IPS DF 6.9 (cell line): ENCODE measurements at places on chromosomes 1 and 21.

DNA sequence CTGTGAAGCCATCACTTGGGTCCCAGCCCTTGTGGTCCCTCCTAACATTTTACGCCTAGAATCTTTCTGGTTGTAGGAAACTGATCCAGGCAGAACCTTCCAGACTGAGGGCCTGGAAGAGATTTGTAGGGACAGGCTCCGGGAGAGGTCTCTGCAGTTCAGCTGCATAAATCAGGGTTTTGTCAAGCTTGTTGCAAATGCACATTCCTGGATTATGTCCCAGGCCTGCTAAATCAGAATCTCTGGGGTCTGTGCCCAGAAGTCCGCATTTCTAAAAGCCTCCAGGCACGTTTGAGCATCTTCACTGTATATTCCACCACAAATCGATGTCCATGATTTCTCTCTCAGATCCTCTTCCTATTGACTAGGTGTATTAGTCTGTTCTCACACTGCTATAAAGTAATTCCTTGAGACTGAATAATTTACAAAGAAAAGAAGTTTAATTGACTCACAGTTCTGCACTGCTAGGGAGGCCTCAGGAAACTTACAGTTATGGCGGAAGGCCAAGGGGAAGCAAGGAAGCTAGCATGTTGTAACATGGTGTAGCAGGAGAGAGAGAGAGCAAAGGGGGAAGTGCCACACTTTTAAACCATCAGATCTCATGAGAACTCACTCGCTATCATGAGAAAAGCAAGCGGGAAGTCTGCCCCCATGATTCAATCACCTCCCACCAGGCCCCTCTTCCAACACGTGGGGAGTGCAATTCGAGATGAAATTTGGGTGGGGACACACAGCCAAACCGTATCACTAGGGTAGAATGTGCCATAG is 1.2 kb upstream of the FHAD1 start:
- no peak for DNase-seq

- no peak for DNase-seq
These were observed 5.0 kb downstream of the ADAMTS1 start for GRCh38 chr21:26840201-26840600.

GRCh38 chr1:219926363-219926998 is 1.9 kb downstream of the SLC30A10 start:
- DNase-seq = no peak

- no peak for DNase-seq
These were observed 455.8 kb upstream of the PRMT6 start for GRCh38 chr1:106600626-106601025.

GRCh38 chr1:24683713-24684162 is 40.6 kb downstream of the SRRM1 start:
- no peak for DNase-seq

GRCh38 chr1:117180147-117180967 is 30.4 kb downstream of the VTCN1 start:
- DNase-seq = no peak

DNA sequence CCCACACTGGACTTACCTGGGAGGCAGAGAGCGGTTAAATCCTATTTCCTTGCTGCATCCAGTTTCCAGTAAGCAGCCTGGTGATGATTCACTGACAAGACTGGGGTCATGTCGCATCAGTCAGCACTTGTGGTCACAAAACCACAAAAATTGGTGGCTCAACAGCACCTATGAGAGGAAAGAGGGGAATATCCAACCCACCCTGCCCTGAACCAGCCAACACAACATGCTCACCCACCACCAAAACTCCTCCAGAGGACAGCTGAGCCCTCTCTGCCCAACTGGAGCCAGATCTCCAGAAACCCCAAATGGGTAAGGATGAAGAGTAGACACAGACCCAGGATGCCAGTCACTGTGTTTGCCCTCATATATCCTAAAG is 64.0 kb downstream of the CD46 start:
- DNase-seq = no peak

DNA sequence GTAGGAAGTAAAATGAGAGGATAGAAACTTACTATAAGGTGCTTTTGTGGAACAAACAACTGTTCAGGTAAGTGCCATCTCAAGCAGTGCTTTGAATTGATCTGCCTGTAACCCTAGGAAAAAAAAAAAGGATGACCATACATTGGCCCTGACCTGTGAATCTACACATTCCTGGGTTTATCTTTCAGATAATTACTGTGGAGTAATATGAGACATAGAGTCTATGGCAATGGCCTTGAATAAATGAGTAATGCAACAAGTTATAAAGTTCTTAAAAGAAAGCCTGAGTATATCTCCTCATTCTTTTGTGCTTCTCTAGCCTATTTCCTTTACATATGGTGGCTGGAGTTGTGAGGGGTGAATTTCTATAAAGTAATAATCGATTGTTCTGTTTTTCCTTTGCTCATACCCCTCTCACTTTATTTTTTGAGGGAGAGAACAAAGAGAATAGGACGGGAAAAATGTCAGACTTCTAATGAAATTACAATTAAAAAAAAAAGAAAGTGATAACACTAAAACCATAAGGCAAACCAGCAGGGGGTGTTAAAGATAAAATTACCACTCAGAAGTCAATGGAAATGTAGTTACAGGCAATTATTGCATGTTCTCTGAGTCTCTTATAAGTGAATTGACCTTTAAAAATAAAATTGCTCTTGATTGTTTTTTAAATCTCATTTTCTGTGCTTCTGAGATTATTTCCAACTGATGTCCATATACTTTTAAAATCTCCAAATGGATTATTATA is 12.4 kb upstream of the ATP1A1 start:
- no peak for DNase-seq

- no peak for DNase-seq
These were observed 124.2 kb upstream of the IFFO2 start for GRCh38 chr1:19080721-19081120.

DNA sequence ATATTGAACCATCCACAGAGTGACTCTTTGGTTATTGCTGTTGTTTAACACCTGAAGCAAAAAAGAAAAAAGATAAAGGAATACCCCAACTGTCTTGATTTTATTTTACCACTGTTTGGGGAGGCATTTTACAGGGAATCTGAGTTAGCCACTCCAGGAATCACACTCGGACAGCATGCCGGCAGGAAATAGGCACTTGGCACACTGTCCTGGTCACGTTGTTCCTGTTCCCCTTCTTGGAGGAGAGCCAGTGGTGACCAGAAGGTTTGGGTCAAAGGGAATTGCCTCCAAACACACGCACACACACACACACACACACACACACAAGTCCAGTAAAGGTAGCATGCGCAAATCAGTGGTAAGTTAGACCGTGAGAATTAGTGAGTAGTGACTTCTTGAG is 13.8 kb downstream of the RGS4 start:
- DNase-seq = no peak

GRCh38 chr1:14817223-14818170 is 219.0 kb downstream of the KAZN start:
- DNase-seq = no peak

DNA sequence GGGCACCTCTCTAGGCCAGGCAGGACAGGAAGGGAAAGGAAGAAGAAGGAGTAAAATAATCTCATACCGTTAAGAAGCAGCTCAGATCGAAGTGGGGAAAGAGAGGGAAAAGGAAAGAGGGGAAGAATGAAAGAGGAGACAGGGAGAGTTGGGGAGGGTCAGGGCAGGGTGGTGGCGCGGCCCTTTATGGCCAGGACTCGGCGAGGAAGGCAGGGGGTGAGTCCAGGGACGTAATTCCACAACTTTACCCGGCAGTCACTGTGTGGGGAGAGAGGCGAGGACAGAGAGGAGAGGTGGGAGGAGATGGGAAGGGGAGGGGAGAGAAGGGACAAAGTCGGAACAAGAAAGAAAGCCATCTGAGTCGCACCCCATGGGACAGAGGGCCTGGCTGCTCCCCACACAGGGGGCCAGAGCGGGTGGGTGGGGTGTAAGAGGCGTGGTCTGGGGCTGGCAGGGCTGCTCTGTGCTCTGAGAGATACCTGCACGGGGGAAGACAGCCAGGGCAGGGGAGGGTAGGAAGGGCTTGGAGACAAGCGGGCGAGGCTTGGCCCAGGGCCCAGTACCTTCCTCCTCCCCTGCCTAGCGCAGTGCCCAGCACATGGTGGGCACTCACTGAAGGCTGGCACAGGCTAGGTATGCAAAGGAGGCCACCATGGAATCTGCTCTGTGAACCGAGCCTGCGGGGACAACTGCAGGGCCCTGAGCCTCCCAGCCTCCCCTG is 49.4 kb downstream of the KIF21B start:
- DNase-seq = no peak

DNA sequence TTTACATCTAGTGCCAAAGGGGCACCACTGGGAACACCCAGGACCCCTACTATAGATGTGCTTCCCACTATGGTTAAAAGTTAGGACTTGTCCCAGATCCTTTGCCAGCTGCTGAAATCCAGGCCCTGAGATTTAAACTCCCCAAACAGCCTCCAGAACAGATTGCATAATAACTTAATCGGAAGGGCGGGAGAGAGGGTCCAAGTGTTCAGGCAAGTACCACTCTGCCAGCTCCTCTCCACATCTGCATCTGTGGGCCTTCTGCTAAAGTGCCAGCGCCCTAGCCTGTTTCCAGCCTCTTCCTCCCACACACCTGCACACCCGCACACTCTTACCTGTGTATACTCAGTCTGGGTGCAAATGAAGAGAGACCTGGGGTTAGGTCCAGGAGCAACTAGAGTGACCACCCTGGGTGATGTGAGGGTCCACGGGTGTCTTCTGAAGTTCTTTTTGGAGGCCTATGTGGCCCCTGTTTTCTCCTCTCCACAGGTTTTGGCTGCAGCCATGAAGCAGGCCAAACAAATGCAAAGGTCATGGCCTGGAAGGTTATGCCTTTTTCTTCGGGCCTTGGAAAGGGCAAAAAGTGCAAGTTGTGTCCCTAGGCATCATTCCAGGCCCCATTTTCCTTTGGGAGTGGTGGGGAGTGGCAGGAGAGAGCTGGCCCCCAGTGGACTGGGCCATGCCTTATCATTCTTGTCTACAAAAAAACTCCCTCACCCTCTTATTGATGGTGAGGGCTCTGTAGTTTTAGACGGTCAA is 29.3 kb downstream of the KIRREL1 start:
- no peak for DNase-seq

- DNase-seq = no peak
These were observed 15.5 kb downstream of the ST3GAL3 start for GRCh38 chr1:43722810-43723209.

- DNase-seq = no peak
These were observed 8.8 kb upstream of the TSPEAR start for GRCh38 chr21:44720170-44720569.

DNA sequence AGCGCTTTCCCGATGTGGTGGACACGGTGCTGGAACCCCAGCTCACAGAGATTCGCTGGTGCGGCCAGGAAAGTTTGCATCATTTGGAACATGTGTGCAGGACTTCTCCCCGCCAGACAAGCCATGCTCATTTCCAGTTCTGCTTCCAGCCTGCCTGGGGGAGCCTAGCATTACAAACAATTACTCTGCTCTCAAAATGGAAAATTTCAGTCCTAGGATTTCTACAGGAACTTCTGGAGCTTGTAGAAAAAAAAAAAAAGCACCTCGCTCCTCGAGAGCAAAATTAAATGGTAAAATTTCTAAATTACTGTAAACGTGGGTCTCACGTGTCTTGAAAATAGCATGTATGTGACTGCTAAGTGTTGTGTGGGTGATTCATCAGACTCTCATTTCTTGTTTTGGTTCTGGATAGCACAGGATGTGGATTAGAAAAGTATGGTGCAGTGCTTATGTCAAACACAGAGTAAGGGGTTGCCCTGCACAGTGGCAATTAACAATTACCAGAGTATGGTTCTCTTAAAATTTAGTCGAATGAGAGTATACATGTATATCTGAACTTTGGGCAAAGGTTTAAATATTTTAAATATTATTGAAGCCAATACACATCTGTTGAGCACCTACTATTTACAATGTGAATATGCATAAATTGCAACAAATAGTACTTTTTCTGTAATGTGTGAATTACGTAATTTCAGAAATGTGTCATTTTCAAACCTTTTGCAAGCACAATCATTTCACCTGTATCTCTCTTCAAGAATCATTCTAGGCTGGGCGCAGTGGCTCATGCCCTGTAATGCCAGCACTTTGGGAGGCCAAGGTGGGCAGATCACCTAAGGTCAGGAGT is 61.8 kb upstream of the PTGFRN start:
- no peak for DNase-seq

GRCh38 chr1:216457356-216457755 is 34.1 kb upstream of the USH2A start:
- no peak for DNase-seq

- no peak for DNase-seq
These were observed at the start of gene TINAGL1 for GRCh38 chr1:31576201-31576669. Gene TINAGL1, plus strand, starts transcription at chr1:31576515. Its CDS starts 634 bp downstream, at chr1:31577149.

- no peak for DNase-seq
These were observed 11.9 kb downstream of the STX6 start for GRCh38 chr1:181010789-181011188.

- no peak for DNase-seq
These were observed 2.0 kb downstream of the C1orf116 start for GRCh38 chr1:207030522-207031009.

DNA sequence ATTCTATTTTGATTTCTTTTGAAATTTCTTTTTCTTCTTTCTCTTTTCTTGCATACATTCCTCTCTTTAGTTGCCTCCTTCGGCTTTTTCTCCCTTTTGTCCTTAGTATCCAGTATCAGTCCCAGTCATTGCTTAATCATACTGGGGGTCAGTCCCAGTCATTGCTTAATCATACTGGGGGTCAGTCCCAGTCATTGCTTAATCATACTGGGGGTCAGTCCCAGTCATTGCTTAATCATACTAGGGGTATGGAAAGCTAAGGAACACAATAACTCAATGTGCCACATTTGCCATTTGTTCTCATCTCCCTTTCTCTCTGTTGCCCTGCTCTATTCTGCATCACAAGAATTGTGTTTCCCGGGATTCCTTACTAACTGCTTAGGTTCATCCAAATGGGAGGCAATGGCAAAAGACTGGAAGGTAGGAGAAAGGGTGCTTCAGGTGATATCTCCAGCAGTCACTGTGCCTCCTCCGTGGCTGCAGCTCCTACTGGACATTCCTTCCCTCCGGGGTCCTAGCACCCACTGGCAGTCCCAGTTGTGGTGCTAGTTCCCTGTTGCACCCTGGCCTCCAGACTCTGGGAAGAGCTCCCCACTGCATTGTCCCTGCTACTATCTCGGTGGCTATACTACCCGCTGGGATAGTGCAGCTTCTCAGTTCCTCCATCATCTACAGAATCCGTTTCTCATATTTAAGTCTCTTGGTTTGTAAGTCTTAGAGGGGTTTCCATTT is 32.6 kb upstream of the LAMC1 start:
- DNase-seq = no peak
